EL (cell line): ENCODE measurements at places on chromosomes 7 and 10.

DNA sequence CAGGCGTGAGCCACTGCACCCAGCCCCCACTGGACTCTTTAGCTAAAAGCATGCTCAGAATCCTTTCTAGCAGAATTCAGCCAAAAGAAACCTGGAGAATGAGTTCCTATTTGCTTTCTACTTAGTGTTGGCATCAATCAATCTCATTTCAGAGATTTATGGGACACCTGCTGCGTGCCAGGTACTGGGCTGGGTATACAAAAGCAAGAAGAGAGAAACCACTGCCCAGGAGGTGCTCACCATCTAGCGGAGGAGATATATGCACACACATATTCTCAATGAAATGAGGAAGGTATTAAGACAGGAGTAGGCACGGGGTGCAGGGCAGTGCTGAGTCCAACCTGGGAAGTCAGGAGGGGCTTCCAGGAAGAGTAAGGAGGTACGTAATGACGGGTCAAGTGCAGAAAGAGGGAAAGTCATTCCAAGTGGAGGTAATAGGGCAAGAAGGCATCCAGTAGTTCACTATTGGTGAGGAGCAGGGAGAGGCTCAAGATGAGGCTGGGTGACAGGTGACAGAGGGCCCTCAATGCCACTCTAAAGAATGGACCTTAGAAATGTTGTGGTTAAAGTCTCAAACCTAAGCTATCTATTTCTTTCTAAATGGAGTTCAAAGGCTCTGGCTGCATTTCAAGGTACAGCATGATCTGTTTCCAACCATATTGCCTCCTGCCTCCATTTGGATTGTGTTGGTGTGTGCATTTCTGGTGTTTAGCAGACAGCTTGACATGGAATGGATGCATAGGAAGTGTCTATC is 22.1 kb downstream of the ABLIM1 start:
- DNase-seq = no peak

DNA sequence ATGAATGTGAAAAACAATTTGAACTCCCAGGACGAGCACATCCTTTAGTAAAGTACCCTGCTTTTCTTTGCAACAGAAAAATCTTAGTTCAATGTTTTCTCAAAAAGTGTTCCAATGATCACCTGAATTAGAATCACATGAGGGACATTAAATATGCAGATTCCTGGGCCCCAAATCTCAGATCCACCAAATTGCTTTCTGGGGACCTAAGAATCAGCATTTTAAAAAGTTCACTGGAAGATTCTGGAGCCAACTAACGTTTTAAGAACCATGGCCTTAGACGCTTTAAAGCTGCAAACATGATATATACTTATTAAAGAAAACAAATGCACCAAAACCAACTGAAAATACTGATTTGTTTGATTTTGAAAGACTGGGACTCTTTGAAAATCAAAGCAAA is 143.4 kb upstream of the TMEM168 start:
- no peak for DNase-seq

- no peak for DNase-seq
Observed at GRCh38 chr10:75068523-75068922, 42.9 kb upstream of the SAMD8 start.

- DNase-seq = no peak
Observed at GRCh38 chr10:86170255-86171108, 196.1 kb downstream of the GRID1 start.

DNA sequence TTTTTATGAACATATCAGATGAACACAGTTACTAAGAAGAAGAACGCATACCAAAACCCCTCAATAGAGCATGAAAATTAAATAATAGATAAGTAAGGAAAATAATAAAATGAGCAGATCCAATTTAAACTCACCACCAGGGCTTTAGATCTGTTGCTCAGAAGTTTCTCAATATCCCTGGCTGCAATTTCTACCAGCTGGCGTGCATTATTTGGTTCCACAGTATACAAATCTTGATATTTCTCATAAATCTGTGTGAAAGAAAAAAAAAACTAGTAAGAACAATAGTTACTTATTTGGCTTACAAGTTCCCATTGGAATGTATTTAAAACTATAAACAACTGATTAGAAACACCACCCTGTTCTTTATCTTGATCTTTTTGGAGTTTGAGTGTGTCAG is 108.6 kb downstream of the CACNA2D1 start:
- no peak for DNase-seq

DNA sequence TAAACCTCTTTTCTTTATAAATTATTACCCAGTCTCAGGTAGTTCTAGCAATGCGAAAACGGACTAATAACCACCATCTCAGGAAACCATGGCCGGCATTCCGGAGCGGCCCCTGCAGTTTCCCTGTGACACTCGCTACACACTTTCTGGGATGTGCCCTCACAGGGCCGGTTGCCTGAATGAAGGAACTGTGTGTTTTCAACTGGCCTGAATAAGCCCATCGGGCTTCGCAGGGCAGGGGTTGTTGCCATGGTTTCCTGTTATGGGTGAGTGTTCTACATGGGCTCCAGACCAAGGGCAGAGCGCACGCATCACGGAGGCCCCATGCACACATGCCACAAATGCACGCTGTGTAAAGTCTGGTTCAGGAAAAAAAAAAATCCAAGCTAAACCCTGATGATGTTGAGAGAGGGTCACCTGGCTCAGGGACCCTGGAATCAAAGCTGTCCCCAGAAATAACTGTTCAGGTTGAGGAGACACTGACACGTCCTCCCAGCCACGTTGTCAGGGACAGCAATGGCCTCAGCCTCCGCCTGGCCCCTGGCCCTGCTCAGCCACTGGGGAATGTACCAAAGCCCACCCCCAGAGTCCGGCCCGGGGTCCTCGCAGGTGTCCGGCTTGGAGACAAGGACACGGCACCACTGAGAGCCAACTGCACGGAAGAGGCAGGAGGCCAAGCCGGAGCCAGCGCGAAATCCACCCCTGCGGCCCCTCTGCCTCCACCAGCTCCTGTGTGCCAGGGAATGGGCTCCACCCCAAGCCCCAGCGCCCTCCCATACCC is 47.9 kb downstream of the STK32C start:
- DNase-seq = no peak

- no peak for DNase-seq
Observed at GRCh38 chr10:107264742-107265141, 100.2 kb upstream of the SORCS1 start.

DNA sequence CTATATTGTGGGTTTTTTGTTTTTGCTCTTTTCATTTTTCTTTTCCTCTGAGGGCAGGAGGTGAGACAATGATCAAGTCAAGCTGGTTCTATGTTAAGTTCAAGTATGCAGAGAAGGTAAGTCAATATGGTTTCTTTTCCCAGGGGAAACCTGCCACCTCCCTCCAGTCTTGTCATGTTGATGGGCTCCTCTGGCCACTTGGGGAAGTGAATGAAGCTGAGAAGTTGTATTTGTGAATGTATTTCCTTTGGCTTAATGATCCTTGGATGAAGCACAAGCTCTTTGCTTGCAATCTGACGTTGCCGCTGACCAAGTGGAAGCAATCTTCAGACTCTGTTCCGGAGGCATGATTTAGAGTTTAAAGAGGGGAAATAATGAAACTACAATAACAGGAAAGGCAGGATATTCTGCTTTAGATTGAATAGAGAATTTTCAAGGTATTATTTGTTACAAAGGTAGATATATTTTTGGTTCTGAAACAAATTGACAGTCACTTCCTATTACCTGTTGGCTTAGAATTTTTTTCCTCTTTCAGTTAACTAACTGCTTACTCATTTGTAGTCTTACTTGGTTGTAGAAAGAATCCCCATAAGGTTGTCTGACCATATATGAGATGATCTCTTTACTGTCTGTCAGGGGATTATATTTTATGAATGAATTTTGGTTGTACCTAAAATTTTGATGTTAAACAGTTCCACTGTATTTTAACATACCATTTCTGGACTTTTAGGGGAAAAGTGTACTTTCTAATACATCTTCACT is 369.6 kb downstream of the AUTS2 start:
- DNase-seq = no peak

DNA sequence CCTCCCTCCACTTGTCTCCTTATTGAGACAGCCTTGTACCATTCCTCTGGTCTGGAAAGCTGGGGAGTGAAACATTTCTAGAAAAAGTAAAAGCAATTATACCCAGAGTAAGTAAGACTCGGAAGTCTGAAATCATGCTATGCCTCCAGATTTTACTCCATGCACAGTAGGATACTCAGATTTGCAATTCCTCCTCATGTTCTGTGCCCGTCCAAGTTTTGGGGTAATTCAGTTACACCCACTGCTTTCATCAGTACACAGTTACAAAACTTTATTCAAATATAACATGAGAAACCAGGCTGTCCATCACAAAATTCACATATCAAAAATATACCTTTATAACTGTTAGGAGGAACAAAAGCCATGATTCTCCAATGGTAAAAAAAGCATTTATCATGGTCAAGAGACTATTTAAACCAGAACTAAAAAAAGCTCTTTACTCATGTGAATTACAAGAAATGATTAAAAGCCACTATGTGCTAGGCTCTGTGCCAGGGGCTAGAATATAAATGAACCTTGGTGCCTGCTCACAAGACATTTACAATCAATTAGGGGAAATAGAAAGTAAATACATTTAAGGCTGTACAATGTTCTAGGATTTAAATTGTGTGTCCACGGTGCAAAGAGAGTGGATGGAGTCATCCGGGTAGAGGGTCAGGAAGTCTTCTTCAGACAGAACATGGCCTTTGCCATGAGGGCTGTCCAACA is 320.2 kb downstream of the ELMO1 start:
- no peak for DNase-seq

- DNase-seq = no peak
Observed at GRCh38 chr10:7529638-7530037, 118.8 kb upstream of the SFMBT2 start.

DNA sequence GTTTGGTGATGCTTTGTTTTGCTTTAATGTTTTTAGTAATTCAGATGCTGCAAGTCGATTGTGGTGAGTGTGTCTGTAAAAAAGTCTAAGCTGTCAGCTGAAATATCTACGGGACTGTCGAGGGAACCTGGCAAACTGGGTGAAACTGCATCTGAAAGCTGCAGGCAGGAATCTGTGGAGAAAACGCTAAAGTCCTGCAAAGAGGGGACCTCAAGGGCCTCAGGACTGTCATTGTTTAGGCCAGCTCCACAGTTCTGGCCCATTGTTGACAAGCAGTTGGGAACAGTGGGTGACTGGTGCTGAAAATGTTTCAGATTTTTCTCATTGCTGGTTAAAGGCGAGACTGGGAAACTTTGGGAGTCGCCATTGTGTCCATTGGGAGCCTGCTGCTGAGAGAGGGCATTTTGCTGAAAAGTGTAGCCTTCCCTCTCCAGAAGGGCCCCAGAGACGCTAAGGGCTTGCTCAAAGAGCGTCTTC is 1.8 kb downstream of the HOXA2 start:
- DNase-seq = no peak
